Peyer's patch (tissue), 4 donors: ENCODE measurements at places on chromosomes 12 and 14.

DNA sequence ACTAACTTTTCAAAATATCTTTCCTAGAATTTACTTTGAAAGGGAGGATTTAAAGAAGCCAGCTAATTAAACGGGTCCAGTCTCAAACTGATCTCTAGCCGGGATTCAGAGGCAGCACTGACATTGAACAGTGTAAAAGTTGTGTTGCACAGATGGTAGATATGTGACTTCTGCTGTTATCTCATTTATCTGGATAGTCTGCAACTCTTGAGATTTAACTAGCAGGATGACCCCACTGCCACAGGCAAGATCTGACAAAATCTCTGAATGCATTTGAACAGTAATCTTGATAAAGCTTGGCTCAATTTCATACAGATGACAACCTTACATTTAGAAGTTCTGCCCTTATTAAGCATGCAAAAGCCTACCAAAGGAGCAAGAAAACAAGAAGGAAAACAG is 138.0 kb upstream of the CPNE8 start:
- no peaks in the 10 kb centered on the region for H3K4me1 ChIP-seq

DNA sequence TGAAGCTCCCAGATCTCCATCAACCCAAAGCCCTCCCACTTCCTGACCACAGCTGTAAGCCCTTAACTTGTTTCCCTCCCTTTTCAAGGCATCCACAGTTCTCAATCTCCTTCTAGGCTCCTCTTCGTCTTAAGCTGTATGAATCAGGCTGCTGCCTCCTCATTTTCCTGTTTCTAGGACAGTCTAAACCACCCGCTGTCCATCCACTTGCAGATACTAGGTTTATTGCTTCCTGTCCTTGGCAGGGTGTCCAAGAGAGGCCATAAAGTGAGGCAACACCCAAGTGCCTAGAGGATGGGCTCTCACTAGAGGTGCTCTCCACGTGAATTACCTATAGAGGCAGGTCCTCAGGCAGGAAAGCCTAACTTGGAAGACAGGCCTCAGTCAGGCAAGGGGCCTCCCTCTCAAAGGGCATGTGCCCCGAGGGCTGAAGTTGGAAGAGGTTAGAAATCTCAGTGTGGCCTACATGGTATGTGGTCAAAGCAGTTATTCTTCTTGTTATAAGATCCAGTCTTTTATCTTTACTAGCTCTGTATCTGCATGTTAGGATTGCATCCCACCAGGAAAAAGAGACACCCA is 8.8 kb upstream of the TMEM106C start:
- no peak overlapping the region for H3K4me3 ChIP-seq
- peak overlapping the region; percentile 61 for H3K27ac ChIP-seq
- peak; percentile 83 for DNase-seq
- no peaks in the 10 kb centered on the region for H3K27me3 ChIP-seq
- no peaks in the 10 kb centered on the region for H3K36me3 ChIP-seq

- H3K27me3 ChIP-seq = no peaks in the 10 kb centered on the region
- H3K4me1 ChIP-seq = no peaks in the 10 kb centered on the region
- H3K27ac ChIP-seq = no peak overlapping the region
- no peak for DNase-seq
- H3K36me3 ChIP-seq = no peaks in the 10 kb centered on the region
These were observed 16.0 kb downstream of the AMDHD1 start for GRCh38 chr12:95959107-95959506.

- DNase-seq = no peak
- no peak overlapping the region for H3K27ac ChIP-seq
- no peaks in the 10 kb centered on the region for H3K4me1 ChIP-seq
- H3K27me3 ChIP-seq = no peaks in the 10 kb centered on the region
- no peak overlapping the region for H3K4me3 ChIP-seq
These were observed 161.7 kb downstream of the ALX1 start for GRCh38 chr12:85441741-85442140.

GRCh38 chr14:75286313-75286712 is 7.7 kb downstream of the FOS start:
- H3K27me3 ChIP-seq = no peaks in the 10 kb centered on the region
- H3K4me3 ChIP-seq = no peak overlapping the region
- peaks cover 5% of the 10 kb centered on the region for H3K4me1 ChIP-seq
- no peaks in the 10 kb centered on the region for H3K36me3 ChIP-seq
- DNase-seq = no peak

- no peak overlapping the region for H3K4me3 ChIP-seq
- no peaks in the 10 kb centered on the region for H3K27me3 ChIP-seq
These were observed 181.3 kb upstream of the FKBP4 start for GRCh38 chr12:2613326-2614073.

DNA sequence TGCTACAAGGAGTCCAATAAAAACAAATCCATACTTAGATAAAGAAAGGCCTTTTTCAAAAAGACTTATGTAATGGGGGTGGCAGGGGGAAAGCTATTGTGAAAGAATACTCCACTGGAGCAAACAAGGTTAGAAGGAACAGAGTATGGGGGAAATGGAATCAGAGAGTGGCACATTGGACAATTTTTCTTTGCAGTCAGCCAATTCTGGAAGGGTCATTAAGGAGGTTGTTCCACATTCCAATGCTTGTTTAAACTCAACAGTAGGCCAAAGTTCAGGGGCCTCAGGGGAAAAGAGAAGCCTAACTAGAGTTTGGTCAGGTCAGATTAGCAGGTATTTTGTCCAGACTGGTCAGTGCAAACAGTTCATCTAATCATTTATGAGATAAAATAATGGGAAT is 105.2 kb upstream of the RESF1 start:
- no peak overlapping the region for H3K27ac ChIP-seq
- no peak for DNase-seq
- H3K36me3 ChIP-seq = no peaks in the 10 kb centered on the region
- H3K27me3 ChIP-seq = no peaks in the 10 kb centered on the region
- no peak overlapping the region for H3K4me3 ChIP-seq

- H3K36me3 ChIP-seq = no peaks in the 10 kb centered on the region
- no peaks in the 10 kb centered on the region for H3K27me3 ChIP-seq
- H3K4me1 ChIP-seq = peaks cover 6% of the 10 kb centered on the region
- no peak overlapping the region for H3K4me3 ChIP-seq
- DNase-seq = no peak
These were observed 1.1 kb downstream of the FITM1 start for GRCh38 chr14:24131549-24131966.

GRCh38 chr14:96213871-96214465 is 9.3 kb downstream of the BDKRB2 start:
- no peaks in the 10 kb centered on the region for H3K27me3 ChIP-seq
- H3K4me3 ChIP-seq = no peak overlapping the region
- no peaks in the 10 kb centered on the region for H3K36me3 ChIP-seq
- no peak for DNase-seq
- no peak overlapping the region for H3K27ac ChIP-seq
